ENCODE measurements at places on chromosomes 5 and 9. TPM values are rescaled to one million over a fixed set of nuclear protein-coding genes. Genes with fewer than 3 reads are reported as not detected.

The RFESD gene
- 0.89 TPM for total RNA-seq

The ROR2 gene
- total RNA-seq: 1.2 TPM

The CDKN2B-AS1 gene
- 0.46 TPM for total RNA-seq

The TMOD1 gene
- 191 TPM for total RNA-seq

- no peak for DNase-seq
These were observed 355.9 kb upstream of the RIOK2 start for GRCh38 chr5:97538912-97539311.

DNA sequence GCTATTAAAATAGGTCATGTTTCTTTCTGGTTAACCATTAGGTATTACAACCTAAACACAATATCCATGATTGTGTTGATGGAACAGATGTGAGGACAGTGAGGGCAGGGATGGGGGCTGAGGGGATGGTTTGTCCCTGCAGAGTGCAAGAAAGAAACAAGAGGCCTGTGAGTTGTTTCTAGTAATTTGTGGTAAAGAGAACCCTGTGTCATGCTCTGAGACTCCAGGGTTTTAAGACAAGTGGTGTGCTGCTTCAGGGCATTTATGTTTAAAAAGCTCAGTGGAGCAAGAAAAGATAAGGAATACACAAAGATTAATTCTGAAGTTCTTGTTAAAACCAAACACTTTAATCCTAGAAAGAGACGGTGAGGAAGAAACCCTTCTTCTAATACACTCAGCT is 656.5 kb downstream of the TLE1 start:
- DNase-seq: no peak

DNA sequence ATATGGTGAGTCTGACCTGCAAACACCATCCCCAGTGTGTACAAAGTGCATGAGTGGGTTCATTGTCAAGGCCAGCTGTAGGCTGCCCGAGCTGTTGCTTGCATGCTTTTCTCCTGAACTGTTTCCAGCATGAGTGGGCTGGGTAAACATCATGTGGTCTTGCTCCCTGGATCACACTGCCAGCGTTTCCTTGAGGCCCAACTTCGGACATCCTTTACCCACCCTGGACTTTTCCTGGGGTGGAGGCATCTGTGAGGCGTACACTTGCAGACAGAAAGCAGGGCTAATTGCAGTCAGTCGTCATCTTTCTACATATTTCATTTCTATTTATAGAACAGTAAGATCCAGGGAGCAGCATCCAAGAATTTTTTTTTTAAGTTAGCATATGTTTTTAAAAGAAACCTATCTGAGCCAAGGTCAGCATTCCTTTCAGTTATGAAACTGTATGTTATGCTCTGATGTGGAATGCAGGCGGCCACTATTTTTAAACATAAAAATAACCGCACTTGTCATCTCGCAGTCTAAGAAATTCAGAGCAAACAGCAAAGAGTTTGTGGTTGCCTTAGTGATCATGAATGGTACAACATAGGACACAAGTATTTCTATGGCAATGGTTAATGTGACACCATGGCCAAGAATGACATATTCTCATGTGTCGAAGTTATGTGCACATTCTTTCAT is 106.5 kb upstream of the DMRT1 start:
- DNase-seq: no peak

The GFI1B gene
- not detected for total RNA-seq

DNA sequence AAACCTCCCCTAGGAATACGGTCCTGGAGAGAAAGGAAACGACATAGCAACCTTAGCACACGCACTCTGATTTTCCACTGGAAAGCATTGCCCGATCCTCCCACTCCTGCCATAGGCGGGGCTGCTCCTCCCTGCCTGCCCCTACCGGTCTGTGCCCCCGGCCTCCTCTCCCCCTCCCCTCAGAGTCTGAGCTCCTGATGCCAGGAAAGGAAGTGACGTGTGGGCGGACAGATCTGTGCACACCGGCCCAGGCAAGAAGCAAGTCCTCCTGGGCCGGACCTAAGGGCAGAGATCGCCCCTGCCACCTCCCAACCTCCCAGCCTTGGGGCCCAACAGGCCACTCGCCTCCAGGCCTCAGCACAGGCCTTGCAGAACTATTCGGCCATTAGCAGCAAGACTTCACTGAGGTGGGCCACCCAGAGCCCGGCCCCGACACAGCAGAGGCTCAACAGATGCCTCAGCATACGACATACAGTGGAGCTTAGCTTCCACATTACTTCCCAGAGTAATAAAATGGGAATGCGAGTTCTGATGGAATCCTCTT is 7.2 kb downstream of the NINJ1 start:
- no peak for DNase-seq

DNA sequence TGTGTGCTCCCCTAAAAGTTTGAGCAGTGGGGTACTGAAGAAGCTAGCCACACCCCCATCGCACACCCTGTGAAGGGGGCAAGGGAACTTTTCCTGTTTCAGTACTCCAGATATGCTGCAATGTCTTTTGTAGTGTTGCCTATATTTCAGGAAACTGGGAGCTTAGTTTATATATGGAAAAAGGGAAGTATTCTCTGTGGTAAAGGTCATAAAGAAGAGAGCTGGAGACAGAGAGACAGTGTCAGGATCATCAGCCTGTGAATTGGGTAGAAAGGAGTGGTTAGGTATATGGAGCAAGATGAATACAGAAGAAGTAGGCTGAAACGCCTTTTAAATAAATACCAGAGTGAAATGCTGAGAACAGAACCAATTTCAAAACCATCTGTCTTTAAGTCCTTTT is 82.2 kb upstream of the C9orf72 start:
- DNase-seq: no peak

- no peak for DNase-seq
These were observed 967 bp downstream of the ANKRD31 start for GRCh38 chr5:75235711-75236110.

DNA sequence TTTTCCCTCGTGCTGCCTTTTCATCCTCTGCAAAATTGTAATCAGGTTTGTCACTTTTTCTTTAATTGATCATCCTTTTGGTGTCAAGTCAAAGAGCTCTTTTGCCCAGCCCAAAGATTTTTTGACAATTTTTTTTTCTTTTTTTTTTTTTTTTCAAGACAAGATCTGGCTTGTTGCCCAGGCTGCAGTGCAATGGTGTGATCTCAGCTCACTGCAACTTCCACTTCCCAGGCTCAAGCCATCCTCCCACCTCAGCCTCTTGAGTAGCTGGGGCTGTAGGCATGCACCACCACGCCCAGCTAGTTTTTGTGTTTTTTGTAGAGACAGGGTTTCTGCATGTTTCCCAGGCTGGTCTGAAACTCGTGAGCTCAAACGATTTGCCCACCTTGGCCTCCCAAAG is 36.7 kb downstream of the CDK7 start:
- no peak for DNase-seq

DNA sequence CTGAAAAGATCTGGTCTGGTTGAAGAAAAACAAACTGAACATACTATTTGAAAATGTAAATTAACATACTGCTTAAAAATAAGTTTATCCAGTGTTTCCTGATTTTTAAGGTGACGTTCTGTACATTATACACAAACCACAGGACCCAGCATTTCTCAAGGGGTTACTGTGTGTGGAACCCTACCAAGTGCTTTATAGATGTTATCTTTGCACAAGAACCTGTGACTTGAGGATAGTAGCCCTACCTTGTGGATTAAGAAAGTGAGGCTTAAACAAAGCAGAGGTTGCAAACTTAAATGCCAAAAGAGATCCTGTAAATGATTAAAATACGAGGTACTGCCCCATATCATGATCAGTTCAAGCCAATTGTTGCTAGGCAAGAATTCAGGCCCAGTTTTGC is 4.7 kb downstream of the KLF9 start:
- DNase-seq: no peak

DNA sequence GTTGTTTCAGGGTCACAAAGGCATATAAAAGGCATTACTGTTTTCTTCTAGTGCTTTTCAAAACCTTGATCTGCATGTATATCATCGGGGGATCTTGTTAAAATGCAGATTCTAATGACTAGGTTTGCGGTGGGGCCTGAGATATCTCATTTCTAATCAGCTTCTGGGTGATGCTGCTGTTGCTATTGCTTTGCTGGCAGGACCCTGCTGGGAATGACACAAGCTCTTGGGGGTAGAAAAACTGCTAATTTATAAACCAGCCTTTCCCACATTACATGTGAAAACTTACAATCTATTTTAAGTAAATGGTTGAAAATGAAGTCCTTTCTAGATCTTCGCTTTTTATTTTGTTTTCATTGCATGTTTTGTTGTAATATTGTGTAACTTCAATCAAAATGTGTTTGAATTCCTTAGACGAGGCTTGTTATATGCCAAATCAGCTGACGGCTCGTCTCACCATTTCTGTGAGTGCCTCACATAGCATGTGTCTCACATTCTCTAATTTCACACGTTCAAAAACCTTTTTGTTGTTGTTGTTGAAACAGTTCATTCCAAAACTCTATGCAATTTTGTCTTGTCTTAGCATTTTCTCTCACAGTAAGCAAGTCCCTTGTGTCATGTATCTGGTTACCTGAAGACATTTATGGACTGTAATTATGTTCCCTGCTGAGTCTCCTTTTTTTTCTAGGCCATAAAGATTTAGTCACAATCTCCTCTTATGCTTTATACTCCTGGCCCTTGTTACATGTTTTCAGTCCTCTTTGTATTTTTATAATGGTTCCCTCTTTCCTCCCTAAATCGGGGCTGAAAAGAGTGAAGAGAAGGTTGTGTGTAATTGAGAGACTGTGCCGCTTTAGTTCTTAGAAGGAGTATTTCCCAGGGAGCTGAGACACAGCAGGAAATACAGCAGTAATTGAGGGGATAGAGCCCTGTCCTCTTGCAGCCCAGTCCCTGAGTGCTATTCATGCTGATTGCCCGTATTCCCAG is 521.0 kb upstream of the SEMA6A start:
- DNase-seq: no peak

The IFNA8 gene
- not detected for total RNA-seq

DNA sequence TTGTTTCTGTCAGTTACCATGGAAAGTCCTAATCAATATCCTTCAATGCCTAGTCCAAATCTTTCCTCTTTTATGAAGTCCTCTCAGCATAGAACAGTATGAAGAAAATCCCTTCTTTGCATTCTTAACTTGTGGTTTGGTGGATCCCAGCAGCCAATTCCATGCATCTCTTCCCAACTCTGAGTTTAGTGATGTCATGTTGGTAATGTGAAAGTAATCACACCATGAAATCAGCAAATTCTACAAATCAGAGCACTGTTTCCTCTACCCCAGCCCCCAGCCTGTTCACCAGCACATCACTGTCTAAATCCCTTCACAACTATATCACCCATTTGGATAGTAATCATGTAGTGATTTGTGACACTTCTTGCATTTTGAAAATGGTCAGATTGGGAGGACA is 4.7 kb upstream of the C1QTNF2 start:
- DNase-seq: no peak

The GLRA1 gene
- not detected for total RNA-seq

DNA sequence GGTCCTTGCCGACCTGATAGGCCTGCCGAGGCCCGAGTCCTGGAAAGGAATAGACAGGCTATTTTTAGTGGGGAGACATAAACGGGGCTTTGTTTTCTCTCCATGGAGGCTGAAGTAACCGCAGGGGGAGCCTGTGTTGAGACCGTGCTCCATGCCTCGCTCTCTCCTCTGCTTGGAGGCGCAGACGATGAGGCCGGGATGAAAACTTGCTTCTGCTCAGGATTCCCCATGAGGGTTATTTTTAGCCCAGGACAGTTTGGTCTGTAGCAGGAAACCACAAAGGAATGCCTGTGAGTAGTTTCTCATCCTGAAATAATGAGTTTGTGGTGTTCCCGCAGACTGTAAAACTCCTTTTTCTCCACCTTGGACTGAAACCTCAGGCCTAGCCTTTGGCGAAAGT is 81.9 kb upstream of the RARS1 start:
- no peak for DNase-seq

DNA sequence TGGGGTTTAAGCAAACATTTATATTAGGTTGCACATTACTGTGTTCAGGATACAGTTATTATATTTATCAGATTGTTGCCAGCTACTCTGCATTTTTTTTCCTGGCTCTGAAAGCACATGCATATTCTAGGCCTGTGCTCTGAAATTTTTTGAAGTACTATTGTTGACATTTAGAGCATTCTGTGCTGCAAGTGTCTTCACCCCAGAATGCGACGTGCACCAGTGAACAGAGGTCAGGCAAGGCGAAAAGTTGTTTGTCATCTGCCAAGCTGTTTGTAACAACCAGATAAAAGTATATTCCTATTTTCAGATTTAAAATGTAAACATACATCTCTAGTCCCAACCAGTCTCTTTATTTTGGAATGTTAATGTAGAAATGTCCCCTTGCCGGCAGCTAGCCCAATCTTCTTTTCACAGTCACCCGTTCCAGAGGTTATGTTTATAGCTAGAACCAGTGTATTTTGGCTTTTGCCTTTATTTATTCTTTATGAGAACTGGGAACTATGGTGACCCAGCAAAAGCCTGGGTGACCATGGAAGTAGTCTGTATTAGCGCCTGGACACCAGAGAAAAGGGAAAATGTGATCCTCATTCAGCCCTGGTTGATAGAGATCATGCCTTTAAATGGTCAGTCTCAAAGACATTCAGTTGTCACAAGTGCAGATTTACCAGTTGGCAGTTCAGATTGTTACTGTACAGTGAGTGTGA is 84.6 kb downstream of the NDUFAF2 start:
- DNase-seq: no peak

The SLC6A19 gene
- 0.05 TPM for total RNA-seq

- DNase-seq: no peak
These were observed 216.6 kb downstream of the SGCD start for GRCh38 chr5:156543348-156544145.

The FGFR4 gene
- 5.0 TPM for total RNA-seq

DNA sequence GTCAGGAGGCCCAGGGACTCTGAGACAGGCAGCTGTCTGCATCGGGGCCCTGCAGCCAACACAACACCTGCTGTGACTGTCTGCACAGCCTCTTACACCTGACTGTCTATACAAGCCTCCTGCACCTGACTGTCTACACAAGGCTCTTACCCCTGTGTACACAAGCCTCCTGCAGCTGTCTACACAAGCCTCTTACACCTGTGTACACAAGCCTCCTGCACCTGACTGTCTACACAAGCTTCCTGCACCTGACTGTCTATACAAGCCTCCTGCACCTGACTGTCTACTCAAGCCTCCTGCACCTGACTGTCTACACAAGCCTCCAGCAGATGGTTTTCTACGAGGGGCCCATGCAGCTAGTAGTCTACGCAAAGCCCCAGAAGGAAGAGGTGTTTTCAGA is 18.6 kb downstream of the IRX2 start:
- no peak for DNase-seq

DNA sequence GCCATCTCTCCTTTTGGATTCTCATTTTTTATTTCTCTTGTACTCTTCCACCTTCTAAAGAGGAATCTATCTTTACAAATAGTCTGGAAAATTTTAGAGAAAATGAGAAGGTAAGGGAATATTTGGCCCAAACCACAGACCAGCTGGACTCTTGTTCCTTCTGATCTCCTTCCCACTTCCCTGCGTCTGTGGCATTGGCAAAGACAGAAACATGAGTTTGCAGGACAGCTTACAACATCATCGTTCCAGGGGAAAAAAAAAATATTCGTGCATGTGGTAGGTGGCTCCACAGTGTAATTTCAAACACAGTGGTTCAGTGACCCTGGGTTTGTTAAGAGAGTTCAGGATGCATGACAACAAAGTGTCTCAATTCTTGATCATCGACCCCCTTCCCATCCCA is 755.0 kb downstream of the DNAH5 start:
- no peak for DNase-seq
